ENCODE measurements at places on chromosomes 6 and 20.

GRCh38 chr6:134161041-134161440, 108.6 kb upstream of the SLC2A12 start:
- no peak overlapping the region for H3K27ac ChIP-seq
- H3K36me3 ChIP-seq = no peaks in the 10 kb centered on the region
- H3K4me3 ChIP-seq = no peak overlapping the region
- H3K27me3 ChIP-seq = no peaks in the 10 kb centered on the region
- no peak for DNase-seq

DNA sequence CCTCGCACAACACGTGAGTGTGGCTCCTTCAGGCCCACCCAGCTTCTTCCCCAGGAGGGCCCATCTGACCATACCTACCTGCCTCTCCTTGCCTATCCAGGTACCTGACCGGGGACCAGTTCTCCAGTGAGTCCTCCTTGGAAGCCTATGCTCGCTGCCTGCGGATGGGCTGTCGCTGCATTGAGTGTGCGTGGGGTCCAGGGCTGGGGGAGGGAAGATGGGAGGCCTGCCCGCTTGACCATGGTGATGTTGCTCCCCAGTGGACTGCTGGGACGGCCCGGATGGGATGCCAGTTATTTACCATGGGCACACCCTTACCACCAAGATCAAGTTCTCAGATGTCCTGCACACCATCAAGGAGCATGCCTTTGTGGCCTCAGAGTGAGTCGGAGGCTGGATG, 26.5 kb downstream of the PLCG1 start:
- no peak for DNase-seq
- H3K36me3 ChIP-seq = peaks cover 16% of the 10 kb centered on the region
- no peak overlapping the region for H3K4me3 ChIP-seq
- no peaks in the 10 kb centered on the region for H3K27me3 ChIP-seq
- H3K27ac ChIP-seq = peak overlapping the region; percentile 72

GRCh38 chr6:89680150-89680549, 41.6 kb upstream of the LYRM2 start:
- H3K4me1 ChIP-seq = no peaks in the 10 kb centered on the region
- no peak overlapping the region for H3K27ac ChIP-seq
- peaks cover 8% of the 10 kb centered on the region for H3K36me3 ChIP-seq
- no peak overlapping the region for H3K4me3 ChIP-seq
- no peaks in the 10 kb centered on the region for H3K27me3 ChIP-seq
- DNase-seq = no peak

DNA sequence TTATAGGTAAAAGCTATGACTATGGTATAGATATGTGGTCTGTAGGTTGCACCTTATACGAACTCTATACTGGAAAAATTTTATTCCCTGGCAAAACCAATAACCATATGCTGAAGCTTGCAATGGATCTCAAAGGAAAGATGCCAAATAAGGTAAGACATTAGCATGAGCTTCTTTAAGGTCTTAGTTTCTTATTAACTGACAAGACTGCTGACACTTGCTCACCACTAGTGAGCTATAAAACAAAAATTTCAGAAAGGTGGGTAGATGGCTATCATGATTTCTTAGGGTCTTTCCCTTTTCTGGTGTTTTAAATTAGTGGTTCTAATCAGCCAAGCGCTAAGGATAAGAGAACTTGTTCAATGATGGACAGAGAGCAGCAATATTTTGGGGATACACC, 21.9 kb downstream of the FAM217A start:
- H3K4me1 ChIP-seq = no peaks in the 10 kb centered on the region
- H3K36me3 ChIP-seq = no peaks in the 10 kb centered on the region
- no peak overlapping the region for H3K27ac ChIP-seq
- no peak for DNase-seq
- H3K4me3 ChIP-seq = no peak overlapping the region
- H3K27me3 ChIP-seq = no peaks in the 10 kb centered on the region

DNA sequence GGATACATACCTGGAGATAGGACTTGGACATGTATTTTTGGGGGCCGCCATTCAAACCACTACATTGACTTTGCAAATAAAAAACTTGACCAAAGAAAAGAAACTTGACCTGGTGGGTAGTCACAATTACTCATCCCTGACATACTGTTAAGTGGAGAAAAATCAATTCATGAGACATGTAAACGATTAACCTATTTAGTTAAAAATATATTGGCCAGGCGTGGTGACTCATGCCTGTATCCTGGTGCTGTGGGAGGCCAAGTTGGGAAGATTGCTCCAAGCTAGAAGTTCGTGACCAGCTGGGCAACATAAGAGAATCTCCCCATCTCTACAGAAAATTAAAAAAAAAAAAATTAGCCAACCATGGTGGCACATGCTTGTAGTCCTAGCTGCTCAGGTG, 2.5 kb upstream of the SRSF12 start:
- H3K27ac ChIP-seq = no peak overlapping the region
- no peaks in the 10 kb centered on the region for H3K36me3 ChIP-seq
- H3K4me1 ChIP-seq = no peaks in the 10 kb centered on the region

DNA sequence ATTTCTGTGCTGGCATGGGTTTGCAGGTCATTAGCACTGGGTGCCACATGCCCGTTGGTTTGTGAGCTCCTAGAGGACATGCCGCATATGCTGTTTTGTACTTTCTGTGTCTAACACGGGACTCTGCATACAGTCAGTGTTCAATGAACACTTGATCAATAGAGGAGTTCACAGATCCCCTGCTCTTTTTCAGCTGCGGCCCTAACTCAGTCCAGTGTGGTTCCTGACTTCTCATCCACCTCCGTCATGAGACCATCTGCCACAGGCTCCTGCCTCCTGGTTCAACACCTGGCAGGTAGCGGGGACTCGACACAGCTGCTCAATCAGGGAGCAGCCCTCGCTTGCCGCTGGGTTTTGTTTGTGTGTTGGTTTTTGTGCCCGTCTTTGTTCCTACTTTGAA, 13.8 kb upstream of the BMP7 start:
- no peak overlapping the region for H3K4me3 ChIP-seq
- DNase-seq = no peak
- no peaks in the 10 kb centered on the region for H3K27me3 ChIP-seq
- no peaks in the 10 kb centered on the region for H3K4me1 ChIP-seq
- no peak overlapping the region for H3K27ac ChIP-seq

- no peak for DNase-seq
- H3K4me3 ChIP-seq = no peak overlapping the region
- H3K27me3 ChIP-seq = no peaks in the 10 kb centered on the region
- H3K36me3 ChIP-seq = no peaks in the 10 kb centered on the region
Measured at GRCh38 chr6:100988391-100988984, 107.4 kb upstream of the ASCC3 start.

DNA sequence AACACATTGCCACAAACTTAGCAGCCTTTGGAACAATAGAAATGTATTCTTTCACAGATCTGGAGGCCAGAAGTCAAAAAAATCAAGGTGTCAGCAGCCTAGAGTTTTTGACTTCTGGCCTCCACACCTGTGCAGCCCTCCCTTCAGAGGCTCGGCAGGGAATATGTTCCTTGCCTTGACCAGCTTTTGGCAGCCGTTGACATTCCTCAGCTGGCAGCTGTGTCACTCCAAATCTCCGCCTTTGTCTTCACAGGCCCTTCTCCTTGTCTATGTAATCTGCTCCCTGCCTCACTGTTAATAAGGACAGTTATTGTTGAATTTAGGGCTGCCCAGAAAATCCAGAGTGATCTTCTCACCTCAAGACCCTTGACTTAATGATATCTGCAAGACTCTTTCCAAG, 17.2 kb upstream of the AHI1 start:
- no peak overlapping the region for H3K27ac ChIP-seq
- H3K36me3 ChIP-seq = no peaks in the 10 kb centered on the region
- H3K4me1 ChIP-seq = no peaks in the 10 kb centered on the region

- DNase-seq = no peak
- H3K4me3 ChIP-seq = no peak overlapping the region
- H3K27ac ChIP-seq = no peak overlapping the region
- H3K4me1 ChIP-seq = no peaks in the 10 kb centered on the region
Measured at GRCh38 chr6:20717743-20718142, 183.5 kb downstream of the CDKAL1 start.

- H3K4me1 ChIP-seq = no peaks in the 10 kb centered on the region
- H3K27me3 ChIP-seq = no peaks in the 10 kb centered on the region
- no peak overlapping the region for H3K4me3 ChIP-seq
- H3K36me3 ChIP-seq = no peaks in the 10 kb centered on the region
- H3K27ac ChIP-seq = no peak overlapping the region
Measured at GRCh38 chr6:69305456-69305855, 491.4 kb downstream of the LMBRD1 start.

GRCh38 chr6:33075568-33076405, at the start of gene HLA-DPB1:
TSS of gene HLA-DPB1 (plus strand) at chr6:33075990. CDS start at chr6:33076042, 52 bp downstream.
- no peaks in the 10 kb centered on the region for H3K36me3 ChIP-seq
- no peak for DNase-seq
- no peaks in the 10 kb centered on the region for H3K4me1 ChIP-seq
- peak within 1 kb of the TSS; percentile 31 for H3K4me3 ChIP-seq

DNA sequence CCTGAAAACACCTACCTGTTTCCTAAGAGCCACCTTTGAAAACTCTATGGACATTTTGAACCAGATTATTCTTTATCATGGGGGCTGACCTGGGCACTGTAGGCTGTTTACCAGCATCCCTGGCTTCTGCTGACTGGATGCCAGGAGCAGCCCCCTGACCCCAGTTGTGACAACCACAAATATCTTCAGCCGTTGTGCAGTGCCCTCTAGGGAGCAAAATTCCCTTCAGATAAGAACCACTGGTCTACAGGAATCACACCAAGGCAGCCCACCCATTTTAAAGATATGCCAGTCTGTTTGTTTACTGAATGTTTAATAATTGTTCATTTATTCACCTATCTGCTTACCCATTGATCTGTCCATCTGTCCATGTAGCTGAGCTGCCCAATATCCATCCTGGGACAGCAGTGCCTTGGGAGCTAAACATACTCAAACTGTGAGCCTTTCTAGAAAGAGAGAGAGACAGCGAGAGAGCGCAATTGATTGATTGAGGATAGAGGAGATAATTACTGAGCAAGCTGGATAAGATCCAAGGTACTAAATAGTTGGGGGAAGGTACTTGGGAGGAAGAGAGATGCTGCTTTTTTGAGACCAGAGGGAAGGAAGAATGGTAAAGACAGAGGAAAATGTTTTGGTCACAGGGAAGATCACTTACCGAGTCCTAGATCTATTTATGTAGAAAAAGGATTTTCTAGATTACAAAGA, 276.8 kb downstream of the NRN1 start:
- no peaks in the 10 kb centered on the region for H3K4me1 ChIP-seq
- no peak for DNase-seq
- no peaks in the 10 kb centered on the region for H3K27me3 ChIP-seq
- H3K27ac ChIP-seq = no peak overlapping the region
- H3K36me3 ChIP-seq = no peaks in the 10 kb centered on the region

- no peak overlapping the region for H3K4me3 ChIP-seq
- H3K27me3 ChIP-seq = no peaks in the 10 kb centered on the region
- no peak overlapping the region for H3K27ac ChIP-seq
- H3K4me1 ChIP-seq = no peaks in the 10 kb centered on the region
- no peaks in the 10 kb centered on the region for H3K36me3 ChIP-seq
- no peak for DNase-seq
Measured at GRCh38 chr6:15062516-15063252, 183.2 kb upstream of the JARID2 start.

- H3K4me3 ChIP-seq = no peak overlapping the region
- H3K27me3 ChIP-seq = no peaks in the 10 kb centered on the region
- H3K4me1 ChIP-seq = no peaks in the 10 kb centered on the region
- no peak overlapping the region for H3K27ac ChIP-seq
- H3K36me3 ChIP-seq = no peaks in the 10 kb centered on the region
- DNase-seq = no peak
Measured at GRCh38 chr6:40160826-40161225, 226.6 kb upstream of the MOCS1 start.

GRCh38 chr6:104537180-104537579, 322.5 kb downstream of the HACE1 start:
- H3K4me3 ChIP-seq = no peak overlapping the region
- no peak for DNase-seq
- H3K4me1 ChIP-seq = no peaks in the 10 kb centered on the region
- H3K36me3 ChIP-seq = no peaks in the 10 kb centered on the region
- H3K27ac ChIP-seq = no peak overlapping the region

DNA sequence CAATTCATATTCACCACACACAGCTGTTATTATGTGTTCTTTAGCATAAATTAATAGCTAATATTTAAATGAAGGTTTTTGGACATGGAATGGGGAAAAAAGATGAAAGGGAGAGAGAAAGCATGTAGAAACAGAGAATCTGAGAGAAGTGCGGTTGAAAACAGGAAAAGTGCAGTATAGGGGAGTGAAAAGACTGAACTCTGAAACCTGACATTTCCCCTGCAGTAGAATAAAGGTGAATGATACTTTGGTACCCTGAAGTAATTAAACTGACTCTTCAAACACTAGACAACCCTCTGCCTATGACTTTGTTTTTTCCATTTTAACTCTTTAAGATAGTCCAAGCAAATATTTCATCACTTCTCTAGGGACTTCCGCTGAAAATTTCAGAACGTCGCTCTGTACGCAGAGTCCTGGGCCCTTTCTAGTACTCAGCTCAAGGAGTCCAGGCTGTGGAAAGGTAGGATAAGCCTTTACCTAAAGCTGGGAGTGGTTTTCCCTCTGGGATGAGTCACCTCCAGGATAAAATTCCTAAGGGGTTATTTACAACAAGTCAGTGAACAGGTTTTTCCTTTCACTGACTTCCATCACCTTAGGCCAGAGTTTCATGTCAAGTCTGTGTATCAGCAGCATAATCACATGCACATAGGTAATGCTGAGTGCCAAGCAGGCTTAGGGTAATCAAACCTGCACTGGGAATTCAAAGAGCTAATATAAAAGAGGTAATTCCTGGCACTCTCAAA, 614.5 kb downstream of the PKHD1 start:
- H3K4me1 ChIP-seq = no peaks in the 10 kb centered on the region
- no peaks in the 10 kb centered on the region for H3K27me3 ChIP-seq
- no peak overlapping the region for H3K27ac ChIP-seq
- DNase-seq = no peak

DNA sequence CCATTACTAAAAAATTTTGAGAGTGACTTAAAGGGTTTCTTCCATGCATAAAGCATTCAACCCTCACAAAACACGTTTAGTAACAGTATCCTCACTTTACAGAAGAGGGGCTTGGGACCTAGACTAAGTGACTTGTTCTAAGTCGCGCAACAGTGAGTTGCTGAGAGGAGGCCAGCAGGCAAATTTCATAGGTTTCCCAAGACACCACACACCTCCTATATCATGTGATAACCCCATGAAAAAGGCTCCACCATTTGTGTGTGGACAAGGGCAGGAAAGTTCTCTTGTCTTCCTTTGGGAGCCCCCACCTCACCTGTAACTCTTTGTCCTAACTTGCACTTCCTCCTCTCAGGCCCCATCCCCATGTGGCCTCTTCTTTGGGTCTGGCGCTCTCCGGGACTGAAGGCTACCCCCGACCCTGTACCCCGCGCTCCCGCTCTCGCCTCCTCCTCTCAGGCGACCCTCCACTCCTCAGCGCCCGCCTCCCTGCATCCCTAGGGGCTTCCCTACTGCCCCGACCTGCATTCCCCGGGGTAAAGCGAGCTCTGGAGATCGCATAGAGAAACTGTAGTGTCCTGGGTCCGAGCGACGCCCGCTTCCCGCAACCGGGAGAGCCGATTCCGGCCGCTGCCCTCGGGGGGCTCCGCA, 392 bp downstream of the PSMB8 start:
- H3K27me3 ChIP-seq = no peaks in the 10 kb centered on the region
- peak overlapping the region; percentile 92 for H3K27ac ChIP-seq
- no peak for DNase-seq
- H3K4me3 ChIP-seq = peak overlapping the region; percentile 84
- H3K36me3 ChIP-seq = peaks cover 4% of the 10 kb centered on the region
